ENCODE measurements at places on chromosomes 11 and 22.
A peak's percentile ranks its signal among the peaks of the same experiment; 100 is the strongest.

DNA sequence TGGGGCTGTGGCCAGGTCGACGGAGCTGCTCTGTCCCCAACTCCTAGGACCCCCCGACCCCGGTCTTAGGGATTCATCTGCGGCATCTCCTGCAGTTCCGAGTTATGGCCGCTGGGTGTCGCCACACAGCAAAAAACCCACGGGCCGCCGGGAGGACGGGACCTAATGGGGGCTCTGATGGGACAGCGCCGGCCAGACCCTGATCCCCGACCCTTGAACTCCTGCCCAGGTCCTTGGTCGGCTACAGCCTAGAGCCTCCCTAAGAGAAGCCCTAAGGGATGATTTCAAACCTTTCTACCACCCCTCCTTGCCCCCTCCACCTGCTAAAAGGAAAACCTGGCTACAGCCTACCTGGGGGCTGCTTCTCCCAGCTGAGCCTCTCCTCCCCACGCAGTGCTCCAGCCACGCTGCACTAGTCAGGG is 30.8 kb upstream of the LRRC10B start:
- DNase-seq, result peak; percentile 71

- DNase-seq, result no peak
Measured at GRCh38 chr11:35138606-35138942, 397 bp upstream of the CD44 start.

DNA sequence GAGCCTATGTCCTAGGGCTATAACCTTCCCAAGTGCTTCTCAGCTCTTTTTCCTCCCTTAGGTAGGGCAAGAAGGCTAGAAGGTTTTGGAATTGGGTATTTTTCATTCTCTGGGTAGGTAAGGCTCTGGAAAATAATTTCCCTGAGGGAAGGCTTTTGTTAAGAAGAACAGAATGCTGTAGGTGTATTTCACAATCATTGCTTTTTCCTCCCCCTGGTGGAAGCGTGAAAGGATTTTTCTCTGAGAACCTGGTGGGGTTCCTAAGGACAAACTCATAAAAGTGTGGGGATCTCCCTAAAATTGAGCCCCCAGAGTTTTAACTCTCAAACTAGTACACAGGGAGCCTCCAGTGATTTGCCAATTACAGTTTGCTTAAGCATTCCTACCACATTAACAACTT is 41.1 kb upstream of the NARS2 start:
- no peak for DNase-seq

DNA sequence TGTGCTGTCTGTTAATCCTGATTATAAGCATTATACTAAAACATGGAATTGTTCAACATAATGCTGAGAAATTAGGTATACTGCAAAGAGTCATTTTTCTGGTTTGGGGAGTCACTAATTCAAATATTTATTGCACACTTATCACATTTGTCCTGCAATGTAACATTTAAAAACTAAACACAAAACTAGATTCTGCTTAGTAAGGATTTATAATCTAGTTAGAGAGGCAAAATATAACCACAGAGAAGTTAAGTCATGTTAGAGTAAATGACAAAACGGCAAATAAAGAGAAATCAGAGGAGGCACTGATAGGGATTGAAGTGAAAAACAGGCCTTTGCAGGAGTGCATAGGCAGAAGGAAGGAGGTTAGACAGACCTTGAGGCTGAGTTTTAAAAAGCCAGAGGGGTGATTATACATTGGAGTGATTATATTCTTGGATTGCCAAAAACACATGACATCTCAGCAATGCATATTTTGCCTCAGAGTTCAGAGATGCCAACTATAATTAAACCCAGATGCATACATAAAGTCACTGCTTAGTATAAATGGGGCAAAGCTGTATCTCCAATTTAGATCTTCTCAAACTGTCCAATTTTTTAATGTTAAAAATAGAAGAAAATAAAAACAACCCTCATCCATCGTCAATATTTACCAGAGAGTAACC is 49.7 kb downstream of the CCDC34 start:
- no peak for DNase-seq

DNA sequence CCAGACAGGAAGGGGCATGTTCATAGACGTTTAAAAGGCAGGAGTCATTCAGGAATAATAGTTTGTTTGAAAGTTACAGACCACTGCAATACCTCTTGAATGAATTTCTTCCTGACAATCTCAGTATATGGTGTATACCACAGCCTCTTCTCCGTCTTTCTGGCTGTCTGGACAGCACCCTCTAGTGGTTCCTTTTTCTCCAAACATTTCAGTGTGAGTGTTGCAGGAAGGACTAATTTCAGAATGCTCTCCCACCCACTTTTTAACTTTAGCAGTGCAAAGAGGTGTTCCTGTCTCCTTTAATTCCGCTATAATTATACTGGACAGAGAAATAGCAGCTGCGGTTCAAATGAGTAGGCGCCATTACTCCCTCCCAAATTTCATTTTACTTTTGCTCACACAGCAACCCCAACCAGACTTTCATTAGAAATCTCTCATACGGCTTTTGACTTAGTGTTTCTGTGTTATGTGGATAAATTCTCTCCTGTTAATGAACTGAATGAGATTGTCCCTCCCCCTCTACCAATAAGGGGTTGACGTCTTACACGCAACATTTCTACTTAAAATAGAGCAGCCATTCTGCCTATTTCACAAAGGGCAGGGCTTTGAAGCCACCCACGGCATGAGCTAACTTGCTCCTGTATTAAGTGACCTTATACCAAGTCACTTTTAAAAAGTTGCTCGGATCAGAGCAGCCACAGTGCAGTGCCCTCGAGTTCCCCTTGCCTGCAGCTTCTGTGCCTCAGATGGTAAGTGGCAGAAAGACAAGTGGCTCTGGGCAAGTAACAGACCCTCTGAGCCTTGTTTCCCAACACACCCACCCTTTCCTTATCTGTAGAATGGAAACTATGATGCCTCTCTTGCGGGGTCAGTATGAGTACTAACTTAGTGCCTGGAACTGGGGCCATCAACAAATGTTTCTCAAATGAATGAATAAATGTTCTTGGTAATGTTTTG is 368.6 kb downstream of the OPCML start:
- no peak for DNase-seq

- DNase-seq, result no peak
Measured at GRCh38 chr11:921921-922678, 3.6 kb upstream of the AP2A2 start.

DNA sequence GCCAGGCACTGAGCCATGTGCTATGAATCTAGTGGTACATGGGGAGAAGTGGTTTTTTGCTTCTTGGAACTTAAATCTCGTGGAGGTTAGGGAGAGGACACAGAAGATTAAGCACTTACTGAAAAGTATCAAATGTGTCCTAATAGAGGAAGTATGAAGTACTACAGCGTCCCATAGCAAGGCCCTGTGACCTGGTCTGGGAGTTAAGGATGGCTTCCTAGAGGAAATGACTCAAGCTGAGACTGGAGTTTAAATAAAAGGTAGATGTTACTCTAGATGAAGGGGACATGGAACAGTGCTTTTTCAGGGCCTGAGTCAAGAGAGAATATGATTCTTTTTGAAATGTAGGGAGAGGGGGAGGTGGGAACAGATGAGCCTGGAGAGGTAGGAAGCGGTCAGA is 202.9 kb downstream of the GRIK4 start:
- DNase-seq, result no peak

DNA sequence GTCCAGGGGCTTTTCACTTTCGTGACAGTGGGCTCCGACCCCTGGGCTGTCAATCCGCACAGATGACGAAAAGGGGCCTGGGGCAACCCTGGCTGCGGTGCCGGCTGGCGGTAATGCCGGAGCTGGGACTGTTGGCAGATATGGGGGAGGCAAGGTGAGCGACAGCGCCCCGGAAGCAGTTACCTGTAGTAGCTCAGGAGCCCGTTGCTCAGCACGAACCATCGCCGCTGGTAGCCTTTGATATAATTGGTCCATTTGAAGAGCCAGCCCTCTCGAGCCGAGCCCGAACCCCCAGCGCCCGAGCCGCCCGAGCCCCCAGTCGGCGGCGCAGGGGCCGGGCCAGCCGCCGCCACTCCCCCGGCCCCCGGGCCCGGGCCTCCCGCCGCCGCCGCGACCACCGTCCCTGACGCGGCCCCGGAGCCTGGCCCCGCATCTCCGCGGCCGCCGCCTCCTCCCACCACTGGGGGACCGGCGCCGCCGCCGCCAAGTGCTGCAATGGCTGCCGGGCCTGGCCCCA is 396 bp downstream of the OSBP start:
- peak; percentile 87 for DNase-seq

- no peak for DNase-seq
Measured at GRCh38 chr11:96127596-96127959, 203.7 kb upstream of the MTMR2 start.

- peak; percentile 52 for DNase-seq
Measured at GRCh38 chr11:78313181-78313795, 104.3 kb downstream of the GAB2 start.

DNA sequence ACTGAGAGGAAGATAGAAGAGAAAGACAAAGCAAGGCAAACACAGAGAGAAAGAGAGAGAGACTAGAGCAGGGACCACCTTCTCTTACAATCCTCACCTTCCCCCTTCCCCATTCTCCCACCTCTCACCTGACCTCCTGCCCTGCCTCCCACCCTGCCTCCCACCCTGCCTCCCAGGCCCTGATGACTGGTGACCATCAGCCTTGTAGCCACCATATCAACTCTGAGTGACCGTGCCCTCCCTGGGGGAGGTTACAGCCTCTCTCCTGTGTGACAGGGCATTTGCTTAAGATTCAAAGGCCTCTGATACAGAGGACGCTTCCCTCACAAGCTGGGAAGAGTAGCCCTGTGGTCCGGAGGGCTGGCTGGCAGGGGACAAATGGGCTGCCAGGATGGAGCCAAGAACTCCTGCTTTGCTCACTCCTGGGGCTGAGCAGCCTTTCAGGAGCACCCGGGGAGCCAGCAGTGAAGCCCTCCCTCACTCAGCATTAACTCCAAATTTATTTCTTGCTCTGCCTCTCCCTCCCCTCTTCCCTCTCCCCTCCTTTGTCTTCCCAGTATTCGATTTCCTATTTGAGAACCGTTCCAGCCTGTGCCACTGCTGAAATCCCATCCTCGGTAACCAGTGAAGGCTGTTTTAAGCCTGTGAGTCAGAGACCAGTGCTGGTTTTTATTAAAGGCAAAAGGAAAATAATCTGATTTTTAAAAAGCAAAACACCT is 125.2 kb upstream of the SYT13 start:
- DNase-seq, result no peak

DNA sequence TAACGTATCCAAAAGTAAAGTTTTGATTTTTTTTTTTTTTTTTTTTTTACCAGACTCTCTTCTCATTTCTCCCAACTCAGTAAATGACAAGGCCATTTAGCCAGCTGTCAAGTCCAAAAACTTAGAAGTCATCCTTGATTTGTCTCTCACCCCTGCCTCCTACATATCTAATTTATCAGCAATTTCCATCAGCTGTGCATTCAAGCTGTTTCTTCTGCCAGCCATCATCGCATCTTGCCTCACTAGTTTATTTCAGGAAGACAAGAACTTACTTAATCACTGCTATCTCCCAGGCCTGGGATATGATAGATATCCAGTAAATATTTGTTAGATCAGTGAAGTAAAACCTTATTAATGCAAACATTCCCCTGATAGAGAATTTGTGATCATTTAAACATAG is 47.6 kb downstream of the SCGB1A1 start:
- no peak for DNase-seq

DNA sequence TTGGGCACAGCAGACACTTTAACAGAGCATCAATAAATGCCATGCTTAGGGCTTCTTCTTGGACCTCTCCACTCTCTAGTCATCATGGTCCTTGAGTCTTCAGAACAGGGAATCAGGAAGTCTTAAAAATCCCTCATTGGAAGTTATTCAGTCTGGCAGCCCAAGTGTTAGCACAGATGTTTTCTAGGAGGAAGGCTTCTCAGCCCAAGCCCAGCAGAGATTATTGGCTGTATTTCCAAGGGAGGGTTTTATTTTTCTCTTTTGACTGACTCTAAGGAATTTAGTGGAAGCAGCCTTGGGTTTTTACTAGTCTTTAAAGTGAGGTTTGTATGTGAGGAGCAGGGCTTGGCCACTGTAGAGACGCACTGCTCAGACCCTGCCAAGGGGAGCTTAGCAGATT is 41.9 kb downstream of the CEP164 start:
- DNase-seq, result no peak

DNA sequence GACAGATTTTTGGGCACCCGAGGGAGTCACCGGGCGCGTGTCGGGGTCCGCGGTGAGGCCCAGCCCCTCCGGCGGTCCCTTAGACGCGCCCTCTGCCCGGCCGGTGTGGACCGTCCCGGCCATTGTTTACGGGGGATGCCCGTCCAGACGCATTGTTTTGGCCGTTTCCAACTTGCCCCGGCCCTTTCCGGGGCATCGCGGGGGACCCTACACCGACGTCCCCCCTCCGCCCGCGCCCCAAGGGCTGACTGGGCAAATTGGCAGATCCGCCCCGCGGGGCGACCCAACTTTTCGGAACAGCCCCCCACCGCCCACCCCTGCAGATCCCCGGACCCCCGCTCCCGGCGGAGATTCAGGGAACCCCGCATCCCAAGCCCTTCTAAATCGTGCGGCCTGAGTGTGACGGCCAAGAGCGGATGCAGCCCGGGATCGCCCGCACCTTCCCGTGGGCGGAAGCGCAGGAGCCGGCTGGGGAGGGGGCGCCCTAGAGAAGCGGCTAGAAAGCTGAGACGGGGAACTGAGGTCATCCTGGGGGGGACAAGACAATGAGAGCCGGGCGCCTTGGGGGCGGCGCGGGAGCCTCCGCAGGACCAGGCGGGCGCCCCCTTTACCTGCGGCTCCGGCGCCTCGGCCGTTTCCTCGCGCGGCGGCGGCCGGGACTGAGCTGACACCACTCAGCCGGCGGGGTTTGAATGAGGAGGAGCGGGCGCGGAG is 17.1 kb upstream of the CCT8L2 start:
- DNase-seq, result no peak

GRCh38 chr11:4049006-4049405 is 45.6 kb upstream of the RRM1 start:
- DNase-seq, result no peak

DNA sequence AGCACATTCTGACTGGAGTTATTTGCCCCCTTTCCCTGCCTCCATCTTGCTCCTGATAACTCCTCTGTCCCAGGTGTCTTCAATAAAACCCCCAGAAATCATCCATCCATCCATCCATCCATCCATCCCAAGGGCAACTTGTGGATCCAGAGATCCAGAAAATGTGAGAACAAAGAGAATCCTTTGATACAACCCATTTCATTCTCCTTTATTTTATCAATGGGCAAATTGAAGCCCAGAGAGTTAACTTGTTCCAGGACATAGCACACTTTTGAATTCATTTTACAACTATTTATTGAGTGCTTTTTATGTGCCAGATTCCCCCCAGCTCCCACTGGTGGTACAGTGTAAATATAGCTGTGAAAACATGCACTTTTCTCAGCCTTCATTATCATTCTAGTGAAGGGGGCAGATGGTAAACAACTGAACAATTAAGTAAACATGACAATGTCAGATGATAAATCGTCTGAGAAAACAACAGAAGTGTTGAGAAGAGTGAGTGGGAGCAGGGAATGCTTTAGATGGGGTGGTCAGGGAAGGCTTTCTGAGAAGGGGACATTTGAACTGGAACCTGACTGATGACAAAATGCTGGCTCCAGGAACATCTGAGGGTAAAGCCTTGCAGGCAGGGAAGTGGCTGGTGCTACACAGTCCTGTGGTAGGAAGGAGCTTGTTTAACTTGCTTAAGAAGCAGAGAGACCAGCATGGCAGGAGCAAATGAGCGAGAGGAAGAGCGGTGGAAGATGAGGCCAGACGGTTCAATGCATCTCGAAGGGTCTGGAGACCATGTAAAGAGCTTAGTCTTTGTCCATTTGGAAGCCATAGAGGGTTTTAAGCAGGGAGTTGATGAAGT is 80.0 kb upstream of the TIMP3 start:
- no peak for DNase-seq

- DNase-seq, result no peak
Measured at GRCh38 chr11:86473991-86474833, 99.5 kb downstream of the CCDC81 start.

- no peak for DNase-seq
Measured at GRCh38 chr11:45615182-45615792, 50.1 kb downstream of the CHST1 start.

GRCh38 chr11:11370255-11370961 is 17.4 kb upstream of the CSNK2A3 start:
- peak; percentile 19 for DNase-seq

All from posterior cingulate gyrus (tissue), 11 donors.